ENCODE measurements at places on chromosomes 2 and 18.

GRCh38 chr18:66873899-66874298 is 270.0 kb upstream of the CDH19 start:
- DNase-seq, result no peak

GRCh38 chr2:131425231-131425941 is 50.5 kb upstream of the TUBA3D start:
- DNase-seq, result no peak

GRCh38 chr2:189168856-189169499 is 10.6 kb downstream of the COL5A2 start:
- DNase-seq, result no peak

DNA sequence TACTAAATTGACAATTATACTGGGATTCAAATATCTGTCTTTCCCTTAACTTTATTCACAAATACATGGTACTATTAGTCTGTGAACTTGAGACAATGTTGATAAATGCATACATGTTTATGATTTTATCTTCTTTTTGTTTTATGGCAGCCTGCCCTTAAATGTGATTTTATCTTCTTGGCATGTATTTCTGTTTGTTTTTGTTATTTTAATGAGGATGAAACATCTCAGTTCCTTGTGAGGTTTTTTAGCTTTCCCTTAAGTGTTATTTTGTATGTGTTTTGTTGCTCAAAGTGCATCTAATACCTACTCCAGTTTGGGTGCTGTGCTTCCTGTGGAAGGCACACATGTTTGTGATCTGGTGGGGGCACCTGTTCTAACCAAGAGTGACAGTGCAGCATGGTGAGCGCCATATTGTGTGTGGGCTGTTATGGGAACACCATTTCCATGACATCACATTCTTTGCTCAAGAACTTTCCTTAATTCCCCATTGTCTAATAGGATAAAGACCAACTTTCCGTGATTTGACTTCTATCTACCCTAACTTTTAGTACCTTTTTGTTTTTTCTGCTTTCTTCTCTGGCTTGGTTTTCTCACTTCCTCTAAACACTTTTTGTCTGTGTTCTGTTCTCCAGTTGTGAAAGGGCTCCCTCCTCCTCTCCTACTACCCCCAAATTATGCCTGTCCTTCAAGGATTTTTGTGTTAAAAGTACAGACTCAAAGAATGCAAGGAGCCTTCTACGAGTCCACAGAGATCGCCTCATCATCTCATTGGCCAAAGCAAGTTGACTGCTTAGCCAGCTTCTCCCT is 162.1 kb upstream of the TTC39C start:
- no peak for DNase-seq

DNA sequence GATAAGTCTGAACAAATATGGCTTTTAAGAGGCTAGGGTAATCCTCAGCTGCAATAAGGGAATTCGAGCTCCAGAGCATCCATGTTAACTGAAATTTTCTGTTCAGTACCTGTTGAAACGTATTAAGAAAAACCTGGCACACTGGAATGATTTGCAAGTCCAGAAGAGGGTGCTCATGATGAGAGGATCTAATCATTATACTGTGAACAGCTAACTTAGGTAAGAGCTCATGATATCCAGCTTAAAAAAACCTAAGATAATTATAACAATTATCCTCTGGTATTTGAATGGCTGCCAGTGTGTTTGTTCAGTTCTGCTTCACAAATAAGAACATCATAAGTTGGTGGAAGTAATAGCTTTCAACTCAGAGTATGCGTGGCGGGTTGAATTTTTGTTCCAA is 1118.3 kb upstream of the DDX18 start:
- DNase-seq, result no peak

- no peak for DNase-seq
These were observed 47.3 kb downstream of the RFTN2 start for GRCh38 chr2:197628043-197628500.

DNA sequence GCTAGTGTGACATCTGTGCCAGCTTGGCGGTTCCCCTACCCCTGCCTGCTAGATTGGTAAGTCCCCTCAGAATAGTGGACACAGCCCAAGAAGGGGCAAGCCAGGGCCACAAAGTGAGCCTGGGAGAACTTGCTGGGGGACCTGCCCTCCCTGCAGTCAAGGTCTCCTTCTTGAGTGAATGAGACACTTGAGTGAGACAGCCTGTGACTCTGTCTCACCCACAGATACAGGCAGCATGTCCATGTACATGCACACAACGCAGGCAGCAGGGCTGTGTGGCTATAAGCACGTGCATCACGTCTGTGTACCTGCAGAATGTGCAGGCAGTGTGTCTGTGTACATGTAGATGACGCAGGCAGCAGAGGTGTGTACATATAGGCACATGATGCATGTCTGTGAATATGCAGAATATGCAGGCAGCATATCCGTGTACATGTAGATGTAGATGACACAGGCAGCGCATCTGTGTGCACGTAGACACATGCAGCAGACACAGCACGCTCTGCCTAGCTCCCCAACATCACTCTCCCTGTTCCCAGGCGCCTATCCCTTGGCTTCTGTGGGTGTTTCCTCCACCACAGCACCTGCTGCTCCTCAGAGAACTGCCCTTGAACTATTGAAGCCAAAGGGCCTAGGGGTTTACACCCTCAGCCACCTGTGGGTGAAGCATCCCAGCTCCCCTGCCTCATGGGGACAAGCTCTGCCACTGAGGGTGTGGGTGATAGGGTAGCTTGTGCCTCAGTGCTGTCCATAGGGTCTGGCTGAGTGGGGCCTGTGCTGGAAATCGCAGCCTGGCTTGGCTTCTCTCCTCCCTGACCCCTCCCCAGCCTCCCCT is 147.2 kb upstream of the TWIST2 start:
- no peak for DNase-seq

DNA sequence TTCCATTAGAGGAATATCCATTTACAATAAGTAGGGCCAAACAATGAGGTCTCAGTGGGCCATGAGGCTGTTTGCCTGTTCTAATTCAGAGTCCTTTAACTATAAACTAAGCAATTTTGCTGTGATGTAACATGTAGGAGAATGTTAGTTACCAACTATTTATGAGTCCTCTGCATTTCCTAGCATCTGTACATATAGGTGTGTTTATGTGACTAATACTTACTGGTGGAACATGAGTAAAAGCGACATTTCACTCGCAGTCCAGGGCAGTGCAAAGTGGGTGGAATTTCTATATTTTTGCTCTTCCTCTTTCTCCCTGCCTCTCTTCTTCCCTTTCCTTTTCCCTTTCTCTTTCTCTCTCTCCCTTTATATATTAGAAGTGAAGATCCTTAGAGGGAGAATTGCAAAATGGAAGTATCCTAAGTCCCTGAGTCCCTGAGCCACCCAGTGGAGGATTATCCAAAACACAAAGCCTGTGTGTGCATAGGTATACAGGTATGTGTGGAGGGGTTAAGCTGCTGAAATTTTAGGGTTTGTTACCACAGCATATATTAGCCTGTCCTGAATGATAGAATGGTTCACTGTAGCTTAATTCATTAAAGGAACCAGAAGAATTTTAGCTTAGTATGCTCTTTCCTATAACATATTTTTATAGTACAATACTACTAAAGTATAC is 487.0 kb upstream of the FANCL start:
- no peak for DNase-seq

DNA sequence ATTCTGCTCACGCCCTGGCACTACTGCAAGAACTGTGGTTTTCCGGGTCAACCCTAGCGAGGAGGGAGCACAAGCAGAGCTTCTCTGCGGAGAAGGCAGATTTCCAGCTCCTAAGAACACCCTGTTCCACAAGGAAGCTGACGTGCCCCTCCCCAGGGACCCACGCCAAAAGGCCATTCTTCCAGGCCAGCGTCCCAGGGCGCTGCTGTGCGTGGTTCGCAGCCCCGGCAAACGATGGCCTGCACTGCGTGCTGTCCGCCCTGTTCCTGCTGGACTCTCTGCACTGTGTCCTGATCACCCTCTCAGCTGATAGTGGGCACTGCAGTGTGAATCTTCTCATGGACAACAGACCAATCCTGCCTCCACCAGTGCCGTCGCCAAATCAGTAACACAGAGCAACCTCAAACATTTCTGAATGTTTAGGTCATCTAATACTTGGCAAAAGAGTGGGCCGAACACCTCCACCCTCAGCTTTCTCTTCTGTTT is 49.1 kb downstream of the ADI1 start:
- DNase-seq, result no peak

DNA sequence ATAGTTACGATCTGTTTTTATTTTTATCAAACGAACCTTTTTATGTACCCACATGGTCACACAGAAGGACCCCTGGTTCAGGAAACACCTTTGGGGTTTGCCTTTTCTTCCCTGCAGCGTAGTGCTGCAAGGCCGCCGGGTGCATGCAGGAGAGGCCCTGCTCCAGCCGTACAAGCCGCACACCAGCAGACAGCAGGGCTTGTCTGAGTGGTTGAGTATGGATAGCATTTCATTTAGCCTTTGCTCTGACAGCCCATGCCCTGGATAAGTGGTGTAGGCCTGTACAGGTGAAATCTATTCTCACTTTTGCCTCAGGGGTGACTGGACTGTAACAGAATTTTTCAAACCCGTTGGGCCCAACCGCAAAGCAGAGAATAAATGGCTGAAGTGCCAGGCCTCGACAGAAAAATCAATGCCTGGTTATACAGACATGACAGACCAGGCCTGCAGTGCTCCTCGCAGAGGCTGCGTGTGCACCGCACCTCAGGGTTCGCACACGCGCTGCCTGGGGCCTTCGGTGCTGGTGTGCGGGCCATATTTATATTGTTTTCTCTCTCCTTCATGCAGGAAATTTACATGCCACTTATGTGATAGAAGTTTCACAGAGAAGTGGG is 279.1 kb downstream of the ZNF407 start:
- DNase-seq, result no peak

GRCh38 chr18:35811896-35812295 is 160.6 kb upstream of the RMP24 start:
- no peak for DNase-seq

DNA sequence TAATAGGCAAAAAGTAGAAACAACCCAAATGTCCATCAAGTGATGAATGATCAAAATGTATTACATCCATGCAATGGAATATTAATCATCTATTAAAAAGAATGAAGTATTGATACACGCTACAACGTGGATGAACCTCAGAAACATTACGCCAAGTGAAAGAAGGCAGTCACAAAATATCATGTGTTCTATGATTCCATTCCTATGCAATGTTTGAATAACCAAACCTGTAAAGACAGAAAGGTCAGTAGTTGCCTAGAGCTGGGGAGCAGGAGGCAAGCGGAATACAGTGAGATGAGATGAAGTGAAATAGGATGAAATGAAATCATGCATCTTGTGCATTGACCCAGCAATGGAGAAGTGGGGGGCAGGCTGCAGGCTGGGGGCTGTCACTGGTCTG is 17.9 kb upstream of the COL6A3 start:
- DNase-seq, result no peak

GRCh38 chr2:191618786-191619185 is 59.1 kb upstream of the NABP1 start:
- no peak for DNase-seq

DNA sequence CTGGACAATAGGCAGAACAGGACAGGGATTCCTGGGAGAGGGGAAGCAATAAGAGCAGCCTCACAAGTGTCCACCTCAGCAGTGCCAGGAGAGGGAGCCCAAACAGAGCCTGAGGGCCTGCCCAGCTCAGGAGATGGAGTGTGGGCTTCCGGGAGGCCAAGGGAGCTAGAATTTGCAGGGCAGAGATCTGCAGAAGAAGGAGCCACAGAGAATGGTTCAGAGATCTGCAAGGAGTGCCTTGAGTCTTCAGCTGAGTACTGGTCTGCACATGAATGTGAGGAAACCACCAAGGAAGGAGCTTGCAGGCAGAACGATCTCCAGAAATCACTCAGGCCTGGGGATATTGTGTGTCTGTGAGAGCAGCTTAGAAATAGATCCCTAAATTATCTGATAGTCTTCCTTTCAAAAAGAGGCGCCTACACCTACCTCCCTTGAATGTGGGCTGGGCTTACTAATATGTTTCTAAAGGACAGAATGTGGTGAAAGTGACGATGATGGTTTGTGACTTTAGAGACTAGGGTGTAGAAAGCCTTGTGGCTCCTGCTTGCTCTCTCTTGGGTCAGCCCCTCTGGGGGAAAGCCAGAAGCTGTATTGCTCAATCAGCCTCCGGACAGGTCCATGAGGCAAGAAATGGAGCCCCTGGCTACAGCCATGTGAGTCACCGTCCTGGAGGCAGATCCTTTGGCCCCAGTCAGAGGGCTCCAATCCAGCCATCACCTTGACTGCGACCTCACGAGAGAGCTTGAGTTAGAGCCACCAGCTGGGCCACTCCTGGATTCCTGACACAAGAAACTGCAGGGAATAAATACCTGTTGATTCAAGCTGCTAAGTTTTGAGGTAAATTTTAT is 7.6 kb upstream of the LPIN1 start:
- no peak for DNase-seq

DNA sequence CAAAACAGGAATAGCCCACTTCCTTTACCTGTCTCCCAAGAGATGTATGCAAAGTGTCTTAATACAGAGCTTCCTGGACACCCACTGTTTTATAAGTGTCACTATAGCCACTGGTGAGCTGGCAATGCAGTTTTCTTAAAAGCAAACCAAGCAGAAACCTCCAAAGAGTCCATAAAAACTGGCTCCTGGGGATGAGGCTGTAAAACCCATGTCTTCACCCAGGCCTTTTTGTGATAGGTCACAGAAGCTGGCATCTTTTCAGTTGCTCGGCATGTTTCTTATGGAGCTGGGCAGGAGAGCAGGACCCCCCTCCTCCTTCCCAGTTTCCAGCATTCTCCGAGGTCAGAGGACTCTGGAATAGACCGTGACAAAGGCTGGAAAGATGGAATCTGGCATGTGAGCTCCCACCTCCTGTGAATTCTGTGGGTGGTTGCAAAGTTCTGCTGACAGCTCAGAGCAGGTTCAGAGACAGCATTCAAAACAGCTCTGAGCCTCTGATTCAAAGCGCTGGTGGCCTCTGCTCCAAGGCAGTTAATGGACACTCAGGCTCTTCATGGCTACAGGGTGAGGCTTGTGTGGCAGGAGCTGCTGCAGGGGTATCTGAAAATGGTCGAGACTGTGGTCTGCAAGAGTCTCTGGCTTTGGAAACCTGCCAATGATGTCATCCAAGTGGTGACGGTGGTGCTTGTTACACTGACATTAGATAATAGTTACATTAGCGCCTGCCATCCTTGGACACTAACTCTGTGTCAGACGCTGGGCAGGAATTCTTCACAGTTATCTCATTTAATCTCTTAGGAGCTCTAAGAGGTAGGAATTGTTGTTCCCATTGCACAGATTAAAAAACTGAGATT is 283.4 kb downstream of the CLIP4 start:
- no peak for DNase-seq
